Right ventricle myocardium superior (tissue), 1 donor: ENCODE measurements at places on chromosomes 6 and 20. TPM values are rescaled to one million over a fixed set of nuclear protein-coding genes. Genes with fewer than 3 reads are reported as not detected.

Gene HLA-DMA
- 16.3 TPM for total RNA-seq

Gene ECT2L
- 0.70 TPM for total RNA-seq

Gene DNAH8
- total RNA-seq: 0.03 TPM

Gene MLIP
- total RNA-seq: 403 TPM

Gene OR2B6
- not detected for total RNA-seq

Gene TBXT
- not detected for total RNA-seq

Gene DSN1
- 3.5 TPM for total RNA-seq

Gene AIF1
- 17.7 TPM for total RNA-seq

Gene KHDC1
- total RNA-seq: 2.0 TPM

Gene GLP1R
- total RNA-seq: 6.5 TPM

Gene KIF3B
- total RNA-seq: 8.6 TPM

Gene OOEP
- total RNA-seq: not detected

Gene TTLL9
- total RNA-seq: not detected

Gene SEL1L2
- total RNA-seq: 0.43 TPM

Gene UBE3D
- 2.7 TPM for total RNA-seq

Gene SGK2
- total RNA-seq: 0.38 TPM

Gene POLR1C
- total RNA-seq: 15.6 TPM

Gene DEF6
- total RNA-seq: 0.97 TPM

Gene SALL4
- total RNA-seq: 0.03 TPM

Gene ZNF341
- total RNA-seq: 1.9 TPM

Gene SHLD1
- total RNA-seq: 7.4 TPM

Gene PERP
- 42.1 TPM for total RNA-seq
